ENCODE measurements at places on chromosomes 13 and 19.

DNA sequence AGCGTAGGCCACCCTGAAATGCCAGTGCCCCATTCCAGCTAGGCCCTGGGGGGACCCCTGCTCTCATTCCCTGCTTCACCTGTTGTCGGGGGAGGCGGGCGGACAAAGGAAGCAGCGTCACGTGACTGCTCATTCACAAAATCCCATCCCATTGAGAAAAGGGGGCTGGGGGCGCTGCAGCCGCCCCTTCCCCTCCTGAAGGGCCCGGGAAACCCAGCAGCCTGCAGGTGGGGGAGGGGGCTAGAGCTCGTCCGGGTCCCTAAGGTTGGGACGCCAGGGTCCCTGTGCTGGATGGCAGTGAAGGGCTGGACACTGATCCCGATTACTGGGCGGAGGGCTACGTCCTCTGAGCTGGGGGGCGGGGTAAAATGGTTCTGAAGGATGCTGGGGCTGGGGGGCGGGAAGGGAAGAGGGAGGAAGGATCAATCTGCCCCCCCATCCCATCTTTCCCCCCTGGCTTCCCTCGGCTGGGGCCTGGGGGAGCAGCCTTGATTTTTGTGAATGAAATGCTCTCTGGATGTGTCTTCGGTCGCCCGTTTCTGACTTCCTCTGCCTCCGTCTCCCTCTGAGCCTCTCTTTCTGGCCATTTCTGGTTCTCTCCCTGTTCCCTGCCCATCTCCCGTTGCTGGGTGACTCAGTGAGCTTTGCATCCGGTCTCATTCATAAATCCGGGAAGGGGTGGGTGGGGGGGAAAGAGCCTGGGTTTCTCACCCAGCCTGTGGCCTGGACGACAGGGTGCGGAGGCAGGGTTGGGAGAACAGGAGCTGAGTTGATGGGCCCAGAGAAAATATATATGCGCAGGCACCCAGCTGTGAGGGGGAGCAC is 816 bp downstream of the SPRED3 start:
- peak; percentile 57 for DNase-seq

DNA sequence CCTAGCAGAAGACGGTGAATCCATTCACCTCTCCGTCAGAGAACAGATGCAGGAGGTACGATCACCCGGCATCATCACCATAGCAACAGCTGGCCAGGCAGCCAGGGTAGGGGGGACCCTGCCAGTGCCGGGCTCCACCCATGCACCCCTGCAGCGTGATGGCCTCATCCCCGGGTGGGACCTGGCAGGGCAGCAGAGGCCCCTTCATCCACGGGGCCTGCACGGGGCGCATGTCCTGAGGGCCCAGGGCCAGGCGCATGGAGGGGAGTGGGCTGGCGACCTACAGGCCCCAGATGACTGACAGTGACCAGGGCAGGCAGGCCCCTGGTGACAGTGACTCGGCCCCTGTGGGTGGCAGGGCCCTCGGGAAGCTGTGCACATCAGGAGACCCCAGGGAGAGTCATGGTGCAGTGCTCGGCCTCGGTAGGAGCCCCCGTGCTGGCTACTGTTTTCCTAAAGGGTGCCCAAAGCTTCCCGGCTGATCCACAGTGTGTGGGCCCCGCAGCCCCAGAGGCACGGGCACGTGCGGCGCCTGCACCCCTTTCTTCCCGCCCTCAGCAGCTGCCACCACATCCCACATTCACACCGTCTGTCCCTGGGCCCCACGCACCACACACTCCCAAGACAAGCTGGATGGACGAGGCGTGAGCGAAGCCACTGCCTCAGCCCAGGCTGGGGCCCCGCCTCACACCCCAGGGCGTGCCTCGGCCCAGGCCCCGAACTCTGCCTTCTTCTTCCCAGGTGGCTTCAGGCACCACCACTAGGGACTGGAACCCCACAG is 4.8 kb downstream of the RNF126 start:
- DNase-seq: no peak

DNA sequence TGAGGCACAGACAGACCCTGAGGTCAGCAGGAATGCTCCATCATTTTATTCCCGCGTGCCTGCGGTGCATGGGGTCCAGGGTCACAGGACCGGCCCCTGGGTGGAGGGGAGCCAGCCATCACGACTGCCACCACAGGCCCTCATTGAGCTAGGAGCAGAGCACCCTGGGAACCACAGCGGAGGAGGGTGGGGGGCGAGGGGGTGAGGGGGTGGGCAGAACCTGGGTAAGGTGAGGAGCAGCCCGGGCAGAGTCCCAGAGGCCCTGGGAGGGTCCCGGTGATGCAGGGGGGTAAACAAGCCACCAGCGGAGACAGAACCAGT is 1.2 kb upstream of the MADCAM1 start:
- DNase-seq: no peak

GRCh38 chr13:98173431-98174152 is 3.5 kb downstream of the RNF113B start:
- DNase-seq: peak; percentile 90

- DNase-seq: no peak
Measured at GRCh38 chr13:94395860-94396259, 83.6 kb downstream of the DCT start.

DNA sequence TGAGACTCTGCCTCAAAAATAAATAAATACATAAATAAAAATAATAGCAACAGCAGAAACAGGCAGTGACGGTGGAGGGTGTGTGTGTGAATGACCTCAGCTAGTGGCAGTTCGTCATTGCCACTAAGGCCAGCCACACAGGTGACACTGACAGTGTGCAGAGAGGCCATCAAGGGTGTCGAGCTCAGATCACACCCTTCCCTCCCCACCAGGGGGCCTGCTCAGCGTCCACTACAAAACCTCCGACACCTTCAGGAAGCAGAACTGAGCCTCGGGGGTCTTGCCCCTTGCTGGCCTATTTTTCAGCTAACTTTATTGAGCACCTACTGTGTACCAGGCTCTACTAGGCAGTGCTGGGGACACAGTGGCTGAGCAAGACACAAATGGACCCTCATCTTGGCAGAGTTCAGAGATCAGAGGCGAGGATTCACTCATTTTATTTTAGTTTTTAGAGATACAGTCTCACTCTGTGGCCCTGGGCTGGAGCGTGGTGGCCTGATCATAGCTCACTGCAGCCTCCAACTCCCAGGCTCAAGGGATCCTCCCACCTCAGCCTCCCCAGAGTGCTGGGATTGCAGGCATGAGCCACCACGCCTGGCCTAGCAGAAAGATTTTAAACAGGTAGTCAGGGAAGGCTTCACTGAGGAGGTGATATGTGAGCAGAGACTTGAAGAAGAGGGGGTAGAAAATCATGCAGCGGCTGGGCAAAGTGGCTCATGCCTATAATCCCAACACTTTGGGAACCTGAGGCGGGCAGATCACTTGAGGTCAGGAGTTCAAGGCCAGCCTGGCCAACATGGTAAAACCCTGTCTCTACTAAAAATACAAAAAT is 30.3 kb upstream of the SEMA6B start:
- DNase-seq: no peak

- DNase-seq: no peak
Measured at GRCh38 chr13:94313321-94313910, 166.1 kb downstream of the DCT start.

DNA sequence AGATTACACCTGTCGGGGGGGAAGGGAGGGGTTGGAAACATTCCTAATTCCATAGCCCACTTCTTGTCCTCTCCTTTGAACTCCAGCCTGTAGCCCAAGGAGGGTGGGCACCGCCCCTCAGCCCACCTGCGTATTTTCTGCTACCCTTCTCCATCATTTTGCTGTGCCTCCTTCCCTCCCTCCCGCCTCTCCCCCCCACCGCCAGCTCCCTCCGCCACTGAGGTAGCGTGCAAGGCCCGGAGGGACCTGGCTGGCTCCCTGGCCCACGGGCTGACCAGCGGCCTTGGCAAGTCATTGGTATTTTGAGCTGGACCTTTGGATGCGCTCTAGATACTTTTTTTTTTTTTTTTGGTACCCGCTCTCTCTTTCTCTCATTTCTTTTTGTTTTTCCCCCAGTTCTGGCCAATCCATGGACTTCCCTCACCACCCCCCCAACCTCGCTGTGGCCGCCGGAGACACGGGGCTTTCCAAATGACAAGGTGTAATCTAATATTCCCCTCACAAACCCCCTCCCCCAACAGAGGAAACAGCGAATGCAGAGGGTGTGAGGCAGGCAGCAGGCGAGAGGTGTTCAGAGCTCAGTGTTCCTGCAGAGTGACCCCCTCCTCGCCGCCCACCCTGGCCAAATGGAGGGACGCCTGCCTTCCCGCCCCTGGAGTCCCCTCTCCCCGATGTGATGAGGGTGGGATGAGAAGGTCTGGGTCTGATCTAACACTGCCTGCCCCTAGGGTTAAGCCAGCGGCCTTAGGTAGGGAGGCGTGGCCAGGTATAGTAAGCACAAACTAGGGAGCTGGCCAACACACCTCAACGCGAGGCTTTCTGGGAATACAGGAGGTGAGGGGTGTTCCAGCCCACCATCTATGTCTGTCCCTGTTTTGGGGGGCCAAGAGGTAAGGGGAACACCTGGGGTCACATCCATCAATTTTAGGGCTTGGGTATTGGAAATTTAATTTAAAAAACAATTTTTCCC is 89.2 kb downstream of the PTPRS start:
- no peak for DNase-seq

DNA sequence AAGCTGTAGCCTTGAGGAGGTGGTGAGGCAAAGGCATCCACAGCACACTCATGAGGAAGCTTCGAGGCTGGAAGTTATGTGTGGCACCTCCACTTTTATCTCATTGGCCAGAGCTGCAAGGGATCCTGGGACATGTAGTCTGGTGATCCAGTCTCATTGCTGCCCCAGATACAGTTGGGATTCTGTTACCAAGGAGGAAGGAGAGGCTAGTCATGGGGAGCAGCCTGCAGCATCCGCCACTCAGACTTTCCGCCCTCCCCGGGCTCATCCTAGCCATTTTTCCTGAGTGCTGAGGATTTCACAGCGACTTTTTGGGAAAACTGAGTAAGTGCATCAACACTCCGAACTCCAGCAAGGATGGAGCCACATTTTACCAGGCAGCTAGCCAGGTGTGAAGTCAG is 74.4 kb downstream of the DPF1 start:
- no peak for DNase-seq

- DNase-seq: no peak
Measured at GRCh38 chr19:29454109-29454508, 71.7 kb upstream of the VSTM2B start.

DNA sequence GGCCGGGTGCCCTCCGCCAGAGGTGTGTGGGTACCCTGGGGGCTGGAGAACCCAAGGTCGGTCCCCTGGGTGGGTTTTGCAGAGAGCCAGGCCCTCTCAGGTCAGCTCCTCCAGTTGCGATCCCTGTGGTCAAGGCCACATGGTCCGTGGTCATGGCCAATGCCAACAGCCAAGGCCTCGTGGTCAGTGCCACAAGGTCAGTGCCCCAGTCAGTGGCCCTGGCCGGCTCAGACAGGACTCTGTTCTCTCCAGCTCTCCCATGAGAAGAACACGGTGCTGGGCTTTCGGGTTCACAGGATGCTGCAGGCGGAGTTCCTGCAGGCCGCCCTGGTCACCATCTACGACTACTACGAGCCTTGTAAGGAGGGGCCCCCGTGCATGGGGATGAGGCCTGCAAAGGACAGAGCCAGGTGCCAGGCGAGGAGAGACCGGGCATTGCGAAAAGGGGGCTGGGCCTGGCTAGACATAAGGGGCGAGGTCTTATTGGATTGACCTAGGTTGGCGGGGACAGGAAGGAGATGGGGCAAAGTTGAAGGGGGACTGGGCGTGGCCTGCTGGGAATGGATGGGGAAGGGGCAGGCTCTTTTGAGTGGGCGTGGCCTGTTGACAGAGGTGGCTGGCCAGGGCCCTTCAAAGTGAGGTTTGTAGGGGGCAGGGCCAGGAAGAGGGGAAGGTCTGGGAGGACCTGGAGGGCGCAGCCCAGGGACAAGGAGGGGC is 15.2 kb upstream of the SHFL start:
- DNase-seq: no peak

- no peak for DNase-seq
Measured at GRCh38 chr19:7516878-7517277, 975 bp downstream of the ZNF358 start.

DNA sequence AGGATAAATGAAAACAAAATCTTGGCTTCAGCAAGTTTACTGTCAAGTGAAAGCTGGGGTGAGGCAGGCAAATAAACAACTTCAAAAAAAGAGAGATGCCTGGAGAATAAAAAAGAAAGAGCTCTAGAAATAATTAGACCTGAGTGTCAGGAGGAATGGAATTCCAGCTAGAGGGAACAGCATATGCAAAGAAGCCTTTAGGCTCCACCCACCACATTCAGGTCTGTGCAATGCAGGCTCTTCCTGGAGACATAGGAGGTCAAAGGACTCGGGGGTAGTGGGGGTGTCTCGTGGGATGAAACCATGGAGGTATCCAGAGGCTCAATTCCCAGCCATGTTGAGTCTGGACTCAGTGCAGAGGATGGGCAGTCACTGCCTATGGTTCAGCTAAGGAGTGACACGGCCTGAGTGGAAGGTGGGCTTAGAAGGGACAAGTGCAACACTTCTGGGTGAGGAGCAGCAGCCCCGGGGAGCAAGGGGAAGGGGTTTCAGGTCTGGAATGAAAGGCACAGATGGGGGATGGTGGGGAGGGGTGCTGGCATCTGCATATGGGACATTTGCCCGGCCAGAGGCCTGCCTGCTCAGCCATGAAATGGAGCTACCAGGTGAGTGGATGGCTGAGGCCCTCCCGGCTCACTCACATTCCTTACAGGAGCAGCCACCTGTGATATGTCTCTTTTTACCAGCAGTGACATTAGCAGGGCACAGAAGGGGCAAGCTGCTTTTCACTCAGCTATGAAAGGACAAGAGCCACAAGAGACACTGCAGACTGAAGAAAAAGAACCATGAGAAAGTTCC is 12.3 kb downstream of the LATS2 start:
- no peak for DNase-seq

DNA sequence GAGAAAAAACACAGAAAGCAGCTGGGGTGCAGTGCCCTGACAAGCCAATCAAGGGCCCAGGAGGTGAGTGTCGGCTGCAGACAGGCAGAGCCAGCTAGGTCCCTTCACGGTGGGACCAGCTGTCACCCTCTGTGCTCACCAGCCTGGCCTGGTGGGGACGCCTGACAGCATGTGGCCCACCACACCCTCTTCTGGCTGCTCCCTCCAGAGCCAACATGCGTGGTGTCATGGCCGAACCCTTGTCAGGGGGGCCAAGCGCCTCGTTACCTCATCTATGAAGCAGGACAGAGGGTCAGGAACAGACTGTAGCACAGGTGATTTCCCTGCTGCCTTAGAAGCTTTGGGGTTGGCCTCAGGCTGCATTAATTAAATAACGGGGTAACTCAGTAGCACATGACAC is 40.0 kb upstream of the ISYNA1 start:
- no peak for DNase-seq

GRCh38 chr19:39518975-39519374 is 4.0 kb downstream of the SELENOV start:
- DNase-seq: no peak

DNA sequence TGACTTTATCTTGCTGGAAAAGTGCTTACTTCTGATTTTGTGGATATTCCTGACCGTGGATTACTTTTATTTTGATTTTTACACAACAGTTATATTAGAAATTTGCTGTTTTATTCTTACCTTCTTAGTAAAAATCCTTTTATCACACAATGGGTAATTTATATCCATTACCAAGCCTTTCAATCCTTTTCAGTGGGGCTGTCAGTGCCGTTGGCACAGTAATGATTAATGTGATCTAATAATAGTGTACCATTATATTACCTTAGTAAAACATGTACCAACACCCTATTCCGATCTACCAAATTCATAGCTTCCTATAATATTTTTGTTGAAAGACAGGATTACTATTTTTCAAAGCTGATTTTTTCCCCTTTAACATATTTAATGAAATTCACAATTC is 87.3 kb upstream of the ZNF536 start:
- DNase-seq: no peak

Data from SW480 (cell line).